Activated CD4-positive, alpha-beta T cell treated with anti-CD3 and anti-CD28 coated beads for 48 hours (primary cell): ENCODE measurements at places on chromosomes 5 and 9.

DNA sequence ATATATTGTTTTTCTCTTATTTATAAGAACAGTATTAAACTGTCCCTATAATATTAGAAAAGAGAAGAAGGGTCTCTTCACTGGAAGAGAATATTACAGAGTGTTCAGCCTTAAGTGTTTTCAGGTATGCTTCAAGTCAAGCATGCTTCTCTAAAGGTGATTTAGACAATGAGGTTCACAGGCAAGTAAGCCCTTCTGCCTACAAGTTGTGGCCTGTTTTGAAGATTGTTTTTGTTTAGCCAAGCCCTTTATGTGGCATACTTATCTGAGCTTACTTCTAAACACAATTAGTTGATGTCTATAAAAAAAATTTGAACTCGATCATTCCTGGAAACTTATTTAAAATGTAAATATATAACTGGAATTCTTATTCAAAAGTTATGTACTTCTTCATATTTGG, 343.8 kb upstream of the CDH18 start:
- no peak for DNase-seq

DNA sequence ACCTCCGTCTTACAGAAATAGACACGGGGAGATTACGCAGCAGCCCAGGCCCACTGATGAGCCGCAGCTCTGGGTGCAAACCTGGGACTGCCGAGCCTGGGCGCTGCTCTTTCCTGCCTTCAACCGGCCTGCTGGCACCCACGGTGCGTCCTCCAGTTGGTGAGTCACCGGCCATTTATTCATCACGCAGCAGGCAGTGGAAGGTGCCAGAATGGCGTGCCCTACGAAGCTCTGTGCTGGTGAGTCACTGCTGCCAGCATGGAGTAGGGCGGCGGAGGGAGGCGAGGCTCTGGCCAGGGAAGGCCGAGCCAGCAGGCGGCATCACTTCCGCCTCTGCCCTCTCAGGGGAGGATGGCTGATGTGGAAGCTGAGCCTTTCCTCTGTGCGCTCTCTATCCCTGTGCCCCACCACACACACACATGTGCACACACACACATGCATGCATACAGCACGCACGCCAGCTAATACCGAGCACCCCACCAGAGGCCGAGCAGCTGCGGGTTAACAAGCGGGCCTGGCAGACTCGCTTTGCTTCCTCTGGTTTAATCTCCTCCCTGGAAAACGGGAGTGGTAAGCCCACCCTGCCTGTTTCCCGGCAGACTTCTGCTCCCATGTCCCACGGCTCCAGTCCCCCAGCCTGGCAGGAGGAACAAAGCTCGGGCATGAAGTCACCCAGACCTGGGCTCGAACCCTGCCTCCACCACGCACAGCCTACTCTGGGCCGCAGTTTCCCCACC, 39.2 kb downstream of the OLFM1 start:
- DNase-seq: no peak

DNA sequence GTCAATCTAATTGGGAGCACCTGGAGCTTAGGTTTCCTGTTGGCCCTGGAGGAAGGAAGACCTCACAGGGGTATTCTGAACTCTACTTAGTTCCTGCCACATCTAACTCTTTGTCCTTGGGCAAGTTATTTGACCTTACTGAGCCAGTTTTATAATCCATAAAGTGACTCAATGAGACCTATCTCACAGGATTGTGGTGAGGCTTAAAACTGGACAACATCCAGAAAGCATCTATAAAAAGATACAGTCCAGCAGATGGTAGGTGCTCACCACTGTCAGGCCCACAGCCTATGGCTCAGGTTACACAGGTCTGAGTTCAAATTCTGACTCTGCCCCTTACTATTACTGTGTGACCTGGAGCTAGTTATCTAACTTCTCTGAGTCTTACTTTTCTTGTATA, 23.3 kb downstream of the KCNV2 start:
- no peak for DNase-seq

DNA sequence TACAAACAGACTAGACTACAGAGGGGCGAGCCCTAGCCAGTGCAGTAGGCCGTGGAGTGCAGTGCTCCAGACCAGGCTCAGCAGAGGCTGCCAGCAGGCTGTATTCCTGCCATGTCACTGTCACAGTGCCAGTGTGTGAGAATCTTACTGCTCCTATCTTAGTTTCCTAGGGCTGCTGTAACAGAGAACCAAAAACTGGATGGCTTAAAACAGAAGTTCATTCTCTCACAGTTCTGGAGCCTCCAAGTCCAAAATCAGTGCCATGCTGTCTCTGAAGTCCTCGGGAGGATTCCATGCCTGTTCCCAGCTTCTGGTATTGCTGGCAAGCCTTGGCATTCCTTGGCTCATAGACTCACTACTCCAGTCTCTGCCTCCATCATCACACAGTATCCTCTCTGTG, 75.0 kb upstream of the SAP30L start:
- no peak for DNase-seq

DNA sequence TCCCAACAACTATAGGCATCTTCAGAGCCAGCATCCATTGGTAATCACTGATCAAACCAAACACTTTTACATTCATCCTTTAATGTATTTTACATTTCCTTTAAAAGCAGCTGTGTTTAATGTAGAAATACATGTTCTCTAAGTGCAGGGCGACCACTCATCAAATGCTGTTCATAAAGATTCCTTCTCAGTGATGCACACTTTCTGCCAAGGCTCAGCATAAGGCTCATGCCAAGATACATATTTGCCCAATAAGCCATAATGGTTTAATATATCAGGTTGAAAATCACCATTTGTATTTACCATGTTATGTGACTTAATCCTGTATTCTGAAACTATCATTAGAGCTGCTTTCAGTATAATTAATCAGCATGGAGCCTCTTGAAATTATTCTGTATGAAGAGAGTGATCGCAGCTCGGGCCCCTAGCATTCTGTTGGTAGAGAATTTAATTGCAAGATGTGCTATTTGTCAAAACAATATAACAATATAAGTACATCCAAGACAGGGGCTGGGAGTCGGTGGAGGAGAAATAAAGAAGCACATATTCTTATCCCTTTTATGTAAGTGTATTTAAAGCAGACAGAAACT, 267.5 kb downstream of the EBF1 start:
- no peak for DNase-seq

- DNase-seq: no peak
Measured at GRCh38 chr9:124950050-124950718, 9.3 kb upstream of the GOLGA1 start.

DNA sequence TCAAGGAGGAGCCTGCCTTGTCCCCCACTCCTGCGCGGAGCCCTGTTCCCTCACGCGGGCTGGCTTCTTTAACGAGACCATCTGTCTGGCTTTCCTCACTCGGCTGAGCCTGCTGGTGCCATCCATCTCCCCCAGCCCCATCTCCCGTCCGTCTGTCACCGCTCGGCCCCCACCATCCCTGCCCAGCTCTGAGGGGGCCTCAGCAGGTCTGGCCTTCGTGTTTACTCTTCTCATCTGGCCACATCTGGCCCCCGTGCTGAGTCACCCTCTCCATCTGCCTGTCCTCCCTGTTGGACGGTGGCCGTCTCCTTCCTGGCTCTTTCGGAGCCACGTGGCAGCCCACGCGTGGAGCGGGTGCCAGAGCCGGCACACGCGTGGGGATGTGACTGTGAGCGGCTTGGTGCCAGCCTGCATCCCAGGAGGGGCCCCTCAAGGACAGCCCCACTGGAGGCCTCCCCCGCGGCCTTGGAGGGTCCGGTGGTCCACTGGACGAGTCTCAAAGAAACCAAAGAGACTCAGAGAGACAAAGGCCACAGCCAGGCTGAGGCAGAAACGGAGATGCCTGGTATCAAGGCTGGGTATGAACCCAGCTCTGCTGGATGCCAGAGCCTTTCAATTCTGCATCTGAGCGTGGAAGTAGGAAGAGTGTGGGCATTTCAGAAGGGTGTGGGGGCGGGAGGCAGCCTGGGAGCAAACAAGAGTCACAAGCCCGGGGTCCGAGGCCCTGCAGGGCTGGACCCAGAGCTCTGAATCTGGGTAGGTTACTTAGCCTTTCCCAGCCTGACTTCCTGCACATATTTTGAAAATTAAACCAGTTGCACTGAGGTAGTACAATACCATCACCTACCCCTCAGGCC, 76.7 kb upstream of the UNC5A start:
- no peak for DNase-seq

GRCh38 chr9:3948826-3949556, 350.9 kb downstream of the GLIS3 start:
- DNase-seq: no peak

DNA sequence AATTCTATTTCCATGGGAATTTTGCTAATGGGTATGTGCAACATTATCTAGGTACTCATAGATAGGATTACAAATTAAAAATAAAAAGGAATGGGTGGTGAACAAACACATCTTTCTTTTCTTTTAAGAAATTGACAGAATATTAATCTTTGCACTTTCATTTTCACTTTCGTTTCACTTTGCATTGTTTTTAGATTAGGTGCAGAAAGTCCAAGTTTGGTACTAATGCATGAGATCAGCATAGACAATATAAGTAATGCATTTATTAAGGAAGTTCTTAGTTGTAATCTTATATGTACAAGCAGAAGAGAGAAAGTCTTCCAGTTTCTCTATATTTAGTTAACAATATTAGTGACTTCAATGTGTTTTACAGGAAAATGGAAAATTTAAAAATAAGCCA, 196.5 kb downstream of the COMMD10 start:
- no peak for DNase-seq

GRCh38 chr9:107888773-107889227, 399.2 kb upstream of the KLF4 start:
- no peak for DNase-seq

DNA sequence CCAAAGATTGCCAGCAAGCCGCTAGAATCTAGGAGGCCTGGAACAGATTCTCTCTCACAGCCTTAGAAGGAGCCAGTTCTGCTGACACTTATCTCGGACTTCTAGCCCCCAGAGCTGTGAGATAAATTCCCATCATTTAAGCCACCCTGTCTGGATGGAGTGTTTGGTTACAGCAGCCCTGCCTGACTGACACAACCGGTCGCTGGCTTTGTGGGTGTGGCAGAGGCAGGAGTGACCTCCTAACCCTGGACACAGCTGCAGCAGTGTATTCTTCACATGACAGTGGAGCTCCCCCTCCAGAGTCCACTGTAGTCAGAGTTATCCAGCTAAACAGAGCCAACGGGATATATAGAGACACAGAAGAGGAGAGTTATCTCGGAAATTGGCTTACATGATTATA, 21.2 kb upstream of the IL17B start:
- DNase-seq: no peak

GRCh38 chr5:143214890-143215289, 188.6 kb downstream of the NR3C1 start:
- DNase-seq: no peak

DNA sequence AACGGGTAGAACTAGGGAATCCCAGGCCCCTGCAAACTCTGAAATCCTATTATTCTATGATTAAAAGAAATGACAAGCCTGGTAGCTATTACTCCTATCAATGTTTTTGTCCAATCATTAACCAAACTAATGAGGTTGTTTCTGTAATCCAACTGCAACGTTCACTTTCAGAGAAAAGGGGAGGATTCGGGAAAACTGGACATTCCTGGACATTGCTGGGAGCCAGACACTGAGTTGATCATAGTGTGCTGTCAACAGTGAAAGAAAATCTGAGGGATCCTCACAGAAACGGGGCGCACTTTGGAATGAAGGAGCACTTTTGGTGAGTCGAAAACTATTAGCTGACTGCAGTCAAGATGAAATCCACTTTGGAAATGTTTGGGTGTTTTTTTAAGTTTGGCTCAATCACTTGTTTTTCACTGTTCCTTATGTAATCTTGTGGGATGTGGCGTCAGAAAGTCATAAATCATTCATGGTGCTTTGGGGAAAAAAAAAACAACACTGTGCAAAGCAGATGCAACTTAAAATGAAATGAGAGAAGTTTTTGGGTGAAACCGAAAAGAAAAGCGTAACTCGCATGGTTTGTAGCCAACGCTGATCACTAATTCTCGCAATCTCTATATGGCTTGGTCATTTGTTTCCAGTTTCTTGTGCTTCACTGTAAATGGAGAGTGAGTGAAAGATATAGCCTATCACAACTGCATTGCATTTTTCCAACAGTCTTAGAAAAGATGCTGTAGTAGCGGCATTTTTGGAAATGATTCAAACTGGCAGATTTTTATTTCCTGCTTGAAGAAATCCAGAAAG, 51.2 kb upstream of the ADRA1B start:
- DNase-seq: no peak

DNA sequence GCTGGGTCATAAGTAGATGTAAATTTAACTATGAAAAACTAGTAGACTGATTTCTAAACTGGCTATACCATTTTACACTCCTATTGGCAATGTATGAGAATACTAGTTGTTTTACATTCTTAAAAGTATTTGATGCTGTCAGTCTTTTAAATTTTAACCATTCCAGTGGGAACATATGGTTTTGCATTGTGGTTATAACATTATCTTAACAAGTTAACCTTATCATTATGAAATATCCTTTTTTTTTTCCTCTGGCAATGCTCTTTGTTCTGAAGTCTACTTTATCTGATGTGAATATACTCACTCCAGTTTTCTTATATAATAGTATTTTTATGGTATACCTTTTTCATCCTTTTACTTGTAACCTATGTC, 548.9 kb upstream of the CLINT1 start:
- no peak for DNase-seq

GRCh38 chr5:149503006-149503405, 48.2 kb downstream of the CSNK1A1 start:
- no peak for DNase-seq

DNA sequence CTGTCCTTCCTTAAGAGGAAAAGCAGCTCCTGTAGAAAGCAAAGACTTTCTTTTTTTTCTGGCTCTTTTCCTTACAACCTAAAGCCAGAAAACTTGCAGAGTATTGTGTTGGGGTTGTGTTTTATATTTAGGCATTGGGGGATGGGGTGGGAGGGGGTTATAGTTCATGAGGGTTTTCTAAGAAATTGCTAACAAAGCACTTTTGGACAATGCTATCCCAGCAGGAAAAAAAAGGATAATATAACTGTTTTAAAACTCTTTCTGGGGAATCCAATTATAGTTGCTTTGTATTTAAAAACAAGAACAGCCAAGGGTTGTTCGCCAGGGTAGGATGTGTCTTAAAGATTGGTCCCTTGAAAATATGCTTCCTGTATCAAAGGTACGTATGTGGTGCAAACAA, 42.3 kb downstream of the NR4A3 start:
- no peak for DNase-seq

DNA sequence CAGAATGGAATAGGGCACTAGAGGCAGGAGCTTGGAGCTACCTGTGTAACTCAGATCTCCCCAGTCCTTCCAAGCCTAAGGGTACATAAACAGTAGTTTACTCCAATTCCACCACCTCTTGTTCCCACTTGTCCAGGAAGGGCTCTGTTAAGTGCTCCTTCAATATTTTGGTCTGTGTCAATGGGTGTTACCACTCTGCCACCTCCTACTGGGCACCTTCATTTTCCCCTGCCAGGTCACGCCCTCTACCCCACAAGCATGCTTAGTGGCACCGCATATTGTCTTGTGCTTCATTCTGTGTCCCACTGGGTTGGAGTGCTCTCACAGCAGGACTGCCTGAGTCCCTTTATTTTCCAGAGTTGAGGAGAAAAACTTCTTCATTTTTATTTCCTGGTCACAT, 459.8 kb downstream of the ARHGEF28 start:
- DNase-seq: no peak

GRCh38 chr5:66859526-66859925, 263.3 kb downstream of the MAST4 start:
- no peak for DNase-seq

- DNase-seq: no peak
Measured at GRCh38 chr9:131618071-131618479, 72.8 kb downstream of the PRRT1B start.
